ENCODE measurements at places on chromosomes 2 and 18.

DNA sequence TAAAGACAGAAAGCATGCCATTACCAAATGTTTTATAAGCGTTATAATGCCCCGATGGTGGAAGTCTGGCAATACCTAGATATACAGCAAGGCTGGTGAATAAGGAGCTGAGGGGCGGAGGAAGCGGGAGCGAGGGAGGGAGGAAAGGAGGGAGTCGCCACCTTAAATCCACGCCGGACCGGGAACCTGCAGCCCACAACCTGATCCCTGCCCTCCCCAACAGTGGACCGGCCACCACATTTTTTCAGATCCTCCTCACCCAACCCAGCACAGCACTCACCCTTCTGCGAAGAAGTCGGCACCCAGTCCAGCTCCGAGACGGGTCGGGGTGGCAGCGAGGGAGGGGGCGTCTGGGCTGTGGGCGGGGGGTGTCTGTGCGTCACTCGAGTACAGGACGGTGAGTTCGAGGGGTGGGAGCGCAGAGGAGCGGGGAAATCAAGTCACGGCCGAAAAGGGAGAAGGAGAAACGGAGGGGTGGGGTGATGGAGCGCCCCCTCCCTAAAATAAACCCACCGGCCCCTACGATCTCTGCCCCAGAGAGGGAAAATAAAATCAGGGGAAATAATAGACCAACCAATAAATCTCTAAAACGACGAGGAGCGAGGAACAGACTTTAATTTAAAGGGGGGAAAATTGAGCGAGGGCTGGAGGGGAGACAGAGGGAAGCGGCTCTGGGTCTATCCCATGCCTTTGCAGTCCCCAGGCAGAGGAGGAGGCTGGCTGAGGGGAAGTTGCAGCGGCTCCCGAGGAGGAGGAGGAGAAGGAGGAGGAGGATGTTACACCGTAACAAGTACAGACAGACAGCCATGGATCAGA lies 96.5 kb upstream of the SERTAD2 start:
- peak; percentile 75 for DNase-seq

DNA sequence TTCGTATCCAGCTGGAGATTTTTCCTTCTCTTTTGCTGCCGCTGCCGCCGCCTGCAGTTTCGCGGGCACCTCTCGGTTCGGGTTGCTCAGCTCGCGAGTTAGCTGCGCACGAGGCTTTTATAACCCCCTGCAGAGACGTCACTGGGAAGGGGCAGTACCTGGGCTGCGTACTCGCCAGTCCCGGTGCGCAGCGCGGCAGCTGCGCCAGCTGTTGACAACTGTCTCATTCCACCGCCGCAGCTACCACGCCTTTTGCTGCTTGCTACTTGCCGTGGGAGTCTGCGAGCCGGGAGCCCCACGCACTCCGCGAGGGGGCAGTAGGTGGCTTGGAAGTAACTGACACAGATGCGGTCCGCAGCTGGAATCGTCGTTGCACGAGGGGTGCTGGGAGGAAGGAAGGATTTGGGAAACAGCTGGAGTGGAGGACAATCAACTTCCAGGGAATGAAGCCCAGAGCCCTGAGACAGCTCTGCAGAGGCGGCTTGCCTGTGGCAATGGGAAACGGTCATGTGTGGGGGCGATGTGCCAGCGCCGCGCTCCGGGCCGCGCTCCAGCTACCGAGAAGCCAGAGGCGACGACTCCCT lies at the start of gene TACR1:
TSS of gene TACR1 (minus strand) at position 93 of the 584 bp plus-strand sequence. CDS start 586 bp downstream, outside the sequence.
- peak; percentile 86 for DNase-seq

DNA sequence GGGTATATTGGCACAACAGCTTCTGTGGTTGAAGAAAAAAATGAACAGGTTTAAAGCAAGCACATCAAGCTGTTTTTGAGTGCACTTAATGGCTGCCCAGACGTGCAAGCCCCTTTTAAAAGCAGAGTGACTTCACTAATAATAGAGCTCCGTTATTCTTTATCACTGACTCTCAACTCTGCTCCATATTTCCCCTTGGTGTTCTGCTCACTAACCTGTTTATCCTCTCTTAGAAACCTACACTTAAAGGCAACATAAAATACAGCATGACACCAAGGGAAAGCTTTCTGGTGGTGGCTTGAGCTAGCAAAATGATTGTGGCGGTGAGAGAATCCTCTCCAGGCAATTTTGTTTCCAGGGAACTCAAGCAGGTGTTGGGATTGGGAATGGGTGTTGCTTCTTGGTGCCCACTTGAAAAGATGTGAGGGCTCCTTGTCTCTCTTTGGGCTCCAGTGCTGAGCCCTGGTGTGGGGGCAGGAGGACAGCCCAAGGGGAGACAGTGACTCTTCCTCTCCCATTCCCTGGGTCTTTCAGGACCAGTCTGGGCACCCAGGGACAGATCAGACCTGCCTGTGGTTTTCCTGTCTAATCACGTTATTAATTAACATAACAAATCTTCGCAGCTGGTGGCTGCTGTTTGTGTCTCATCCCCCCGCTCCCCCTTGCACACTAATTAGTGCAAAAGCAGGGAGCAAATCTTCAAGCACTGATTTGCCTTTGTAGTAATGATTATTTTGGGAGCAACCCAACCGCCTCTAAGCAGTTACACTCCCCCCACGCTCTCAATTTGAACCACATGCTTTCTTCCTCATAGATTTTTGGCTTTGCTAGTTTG lies 289.4 kb upstream of the CXCR4 start:
- no peak for DNase-seq

GRCh38 chr2:234091432-234091879 lies 41.0 kb downstream of the SPP2 start:
- DNase-seq = no peak

DNA sequence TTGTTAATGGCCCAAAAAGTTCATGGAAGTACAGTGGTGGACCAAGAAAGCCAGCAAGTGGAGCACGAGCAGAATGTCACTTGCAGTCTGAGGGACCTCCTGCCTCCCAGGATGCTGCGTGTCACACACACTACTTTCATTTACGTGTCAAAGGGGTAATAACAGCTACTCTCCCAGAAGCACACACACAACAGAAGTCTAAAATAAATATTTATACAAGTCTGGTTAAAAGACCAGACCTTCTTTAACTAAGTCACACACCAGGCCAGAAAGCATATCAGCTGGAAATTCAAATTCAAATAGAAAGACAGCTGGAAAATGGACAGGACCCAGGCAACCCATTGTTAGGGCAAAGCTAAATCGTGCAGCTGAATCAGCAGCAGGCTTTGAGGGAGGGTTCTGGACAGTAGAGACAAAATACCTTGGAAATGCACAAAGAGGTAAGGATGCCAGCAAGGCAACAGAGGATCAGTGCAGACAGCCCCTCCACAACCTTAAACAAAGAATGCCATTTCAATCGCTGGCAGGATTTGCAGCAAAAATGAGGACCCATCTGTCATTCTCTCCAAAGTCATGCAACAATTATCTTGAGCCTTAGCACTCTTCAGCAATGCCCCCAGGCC lies 160.5 kb downstream of the TMEM163 start:
- DNase-seq = no peak

DNA sequence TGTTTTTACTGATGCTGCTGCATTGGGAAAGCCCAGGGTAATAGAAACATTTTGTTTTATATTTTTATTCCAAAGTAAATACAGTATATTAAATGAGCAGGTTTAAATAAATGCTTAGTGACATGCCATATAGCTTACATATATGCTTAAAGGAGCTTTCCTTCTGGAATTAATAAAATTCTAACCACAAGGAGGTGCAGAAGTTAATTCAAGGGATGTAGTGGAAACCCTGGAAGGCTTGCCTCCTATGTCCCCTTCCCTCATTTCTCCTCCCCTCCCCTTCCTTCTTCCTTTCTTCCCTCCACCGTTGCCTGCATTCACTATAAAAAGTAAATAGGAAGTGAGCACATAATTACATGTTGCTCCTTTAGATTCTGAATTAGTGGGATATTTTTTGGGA lies 96.3 kb downstream of the UBE2E3 start:
- no peak for DNase-seq

DNA sequence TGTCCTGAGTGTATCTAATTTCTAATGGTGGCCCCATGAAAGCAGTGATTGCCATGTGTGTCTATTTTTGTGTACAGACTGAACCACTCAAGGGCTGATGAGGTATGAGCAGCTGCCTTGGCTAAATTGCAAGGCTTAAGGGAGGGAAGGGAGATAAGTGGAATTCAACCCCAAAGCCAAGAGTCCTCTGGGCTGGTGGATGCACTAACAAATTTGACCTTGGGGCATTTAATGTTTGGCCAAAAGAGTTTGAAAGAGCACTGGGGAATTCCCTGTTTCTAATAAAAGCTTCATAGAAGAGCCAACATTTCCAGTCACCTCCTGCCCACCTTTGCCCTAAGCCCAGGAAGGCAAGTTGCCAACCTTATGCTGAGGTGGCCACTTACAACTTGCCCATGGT lies 172.1 kb downstream of the SETBP1 start:
- no peak for DNase-seq

- peak; percentile 49 for DNase-seq
Measured at GRCh38 chr2:27855476-27855875, 34.7 kb downstream of the RBKS start.

DNA sequence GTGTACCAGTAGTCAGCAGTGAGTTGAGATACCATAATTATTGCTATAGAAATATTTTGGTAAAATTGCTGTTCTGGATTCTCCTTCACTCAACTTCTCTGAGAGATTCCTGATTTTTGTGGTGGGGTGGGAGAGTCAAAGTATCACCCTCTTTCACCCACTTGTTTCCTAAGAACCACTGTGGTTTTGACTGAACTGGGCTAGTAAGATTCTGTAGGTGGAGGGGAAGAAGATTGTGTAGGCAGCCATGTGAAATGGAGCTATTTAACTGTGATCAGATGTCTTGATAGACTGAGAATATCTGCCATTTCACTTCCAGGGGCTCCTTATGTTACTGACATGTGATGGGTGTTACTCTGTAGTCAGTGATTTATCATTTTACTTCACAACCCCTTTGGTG lies 45.3 kb downstream of the BIRC6 start:
- DNase-seq = no peak

DNA sequence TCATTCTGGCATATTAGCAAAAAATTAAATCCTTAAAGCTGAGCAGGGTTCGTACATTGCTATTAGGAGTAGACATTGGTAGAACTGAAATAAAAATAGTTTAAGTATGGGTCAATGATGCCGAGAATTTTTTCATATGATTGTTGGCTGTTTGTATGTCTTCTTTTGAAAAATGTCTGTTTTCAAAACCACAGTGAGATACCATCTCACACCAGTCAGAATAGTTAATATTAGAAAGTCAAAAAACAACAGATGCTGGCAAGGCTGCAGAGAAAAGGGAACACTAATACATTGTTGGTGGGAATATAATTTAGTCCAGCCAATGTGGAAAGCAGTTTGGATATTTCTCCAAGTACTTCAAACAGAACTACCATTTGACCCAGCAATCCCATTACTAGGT lies 410.8 kb upstream of the TRIB2 start:
- no peak for DNase-seq

- no peak for DNase-seq
Measured at GRCh38 chr2:66874411-66874810, 439.5 kb downstream of the MEIS1 start.

DNA sequence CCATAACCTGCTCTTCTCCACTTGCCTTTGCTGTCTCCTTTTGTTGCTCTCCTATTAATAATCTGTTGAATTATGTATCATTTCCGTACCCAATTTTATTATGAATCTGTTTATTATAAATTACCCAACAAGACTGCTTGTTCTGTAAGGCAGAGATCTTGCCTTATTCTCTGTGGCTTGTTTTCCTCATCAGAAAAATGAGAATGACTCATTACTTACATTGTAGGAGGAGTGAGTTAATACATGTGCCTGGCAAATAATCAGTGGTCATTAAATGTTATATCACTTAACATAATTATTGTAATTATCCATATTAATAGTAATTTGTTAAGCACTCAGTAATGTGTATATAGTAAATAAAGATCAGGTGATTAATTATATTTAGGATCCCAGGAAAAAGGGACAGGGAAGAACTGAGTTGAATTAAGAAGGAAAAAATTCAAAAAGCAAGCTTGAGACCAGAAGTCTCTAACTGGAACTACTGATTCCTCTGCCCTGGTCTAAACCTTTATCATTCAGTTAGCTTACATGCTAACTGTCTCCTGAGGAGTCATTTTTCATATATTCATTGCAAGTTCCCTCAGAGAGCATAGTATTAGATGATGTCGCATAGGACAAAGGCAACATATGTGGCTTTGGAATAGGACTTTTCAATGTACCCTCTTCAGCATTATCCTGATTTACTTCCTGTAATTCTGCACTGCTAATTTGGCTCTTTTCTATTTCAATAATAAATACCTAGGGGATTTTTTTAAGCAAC lies 335.7 kb downstream of the GALNT13 start:
- no peak for DNase-seq

DNA sequence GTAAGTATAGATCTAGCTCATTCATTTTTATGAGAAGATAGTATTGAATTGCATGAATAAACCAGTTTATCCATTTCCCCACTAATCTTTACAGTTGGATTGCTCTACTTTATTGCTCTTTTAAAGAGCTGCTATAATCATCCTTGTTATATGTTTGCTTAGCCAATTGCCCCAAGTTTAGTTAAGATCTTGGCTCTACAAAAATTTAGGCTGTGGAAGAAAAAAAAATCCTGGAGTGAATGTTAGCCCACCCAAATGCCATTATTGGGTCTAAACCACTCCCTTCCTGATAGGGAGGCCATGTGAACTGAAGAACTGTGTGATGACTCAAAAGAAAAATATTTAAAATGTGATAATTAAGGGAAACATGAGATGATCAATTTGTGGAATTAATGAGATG lies 2.9 kb downstream of the ALS2 start:
- DNase-seq = no peak

DNA sequence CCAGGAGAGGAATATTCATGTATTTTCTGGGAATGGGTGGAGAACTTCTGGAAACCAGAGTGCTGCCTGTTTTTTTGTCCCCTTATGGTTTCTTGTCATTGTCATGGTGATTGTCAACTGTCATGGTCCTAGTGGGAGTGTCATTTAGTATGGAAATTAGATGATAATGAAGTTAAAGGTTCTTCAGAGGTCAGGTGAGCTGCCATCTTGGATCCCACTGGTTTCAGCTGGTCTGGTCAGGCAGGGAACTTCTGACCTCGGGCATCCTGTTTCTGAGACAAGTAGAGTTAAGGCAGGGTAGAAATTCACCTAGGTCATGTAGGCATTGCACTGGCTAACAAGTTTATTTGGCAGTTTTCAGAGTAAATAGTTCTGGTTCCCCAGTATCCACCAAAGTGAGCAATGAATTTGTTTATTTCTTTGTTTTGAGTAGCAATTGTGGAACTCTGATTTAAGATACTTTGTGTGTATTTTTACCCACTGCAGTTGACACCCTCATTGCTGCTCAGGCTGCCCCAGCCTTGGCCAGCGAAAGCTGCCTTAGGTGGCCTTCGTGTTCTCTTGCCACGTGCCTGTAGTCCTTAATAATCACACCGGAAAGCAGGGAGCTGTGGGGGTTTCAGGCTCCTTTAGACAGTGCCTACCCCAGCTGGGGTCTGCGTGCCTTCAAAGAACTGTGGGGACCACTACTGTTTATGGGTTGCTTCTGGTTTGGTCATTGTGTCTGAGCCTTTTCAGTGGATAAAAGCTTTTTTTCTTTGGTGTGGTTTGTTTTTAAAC lies 48.7 kb downstream of the NCK2 start:
- no peak for DNase-seq

- DNase-seq = no peak
Measured at GRCh38 chr18:32595832-32596231, 125.2 kb upstream of the GAREM1 start.
